ENCODE measurements at places on chromosomes 6 and 20.

DNA sequence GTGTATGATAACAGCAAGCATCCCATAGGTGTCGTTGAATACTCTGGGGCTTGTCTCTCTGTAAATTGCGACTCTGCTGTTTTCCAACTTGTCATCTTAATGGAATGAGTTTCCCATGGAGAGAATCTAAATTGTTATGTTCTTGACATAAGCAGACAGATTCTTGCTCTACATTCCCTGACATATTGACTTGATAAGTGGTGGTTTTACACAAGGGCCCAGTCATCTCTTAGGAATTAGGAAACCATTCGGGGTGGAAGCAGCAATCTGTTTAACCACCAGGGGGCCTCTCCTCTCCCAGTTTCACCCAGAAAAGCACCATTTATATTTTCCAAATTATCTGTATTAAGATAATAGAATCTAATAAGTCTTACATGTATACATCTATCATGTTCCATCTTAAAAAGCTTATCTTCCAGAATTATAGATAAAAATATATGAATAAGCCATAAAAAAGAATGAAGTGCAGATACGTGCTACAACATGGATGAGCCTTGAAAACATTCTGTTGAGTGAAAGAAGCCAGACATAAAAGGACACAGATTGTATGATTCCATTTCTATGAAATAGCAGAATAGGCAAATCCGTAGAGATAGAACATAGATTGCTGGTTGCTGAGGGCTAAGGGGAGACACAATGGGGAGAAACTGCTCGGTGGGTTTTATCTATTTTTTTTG is 23.1 kb upstream of the MROH8 start:
- DNase-seq = no peak

- no peak for DNase-seq
Observed at GRCh38 chr6:118813775-118814174, 80.2 kb upstream of the ASF1A start.

DNA sequence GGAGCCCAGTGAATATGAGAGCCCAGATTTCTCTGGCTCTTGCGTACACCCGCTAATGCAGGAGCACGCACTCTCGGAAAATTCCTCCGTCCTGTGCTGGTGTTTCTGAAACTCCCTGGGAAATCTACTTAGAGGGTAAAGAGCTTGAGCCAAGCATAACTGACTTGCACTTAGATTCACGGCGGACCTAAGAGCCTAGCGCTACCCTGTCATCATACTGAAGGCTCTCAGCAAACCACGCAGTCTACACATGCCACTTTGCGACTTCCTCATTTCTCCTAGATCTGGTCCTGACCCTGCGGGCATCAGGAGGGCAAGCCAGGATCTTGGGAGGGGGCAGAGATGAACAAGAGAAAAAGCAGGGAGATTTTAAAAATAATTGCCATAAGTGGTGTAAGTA is 324.7 kb downstream of the CD83 start:
- DNase-seq = no peak

GRCh38 chr20:16819483-16819882 is 71.3 kb downstream of the OTOR start:
- no peak for DNase-seq

GRCh38 chr6:9745966-9746365 is 668.9 kb downstream of the TFAP2A start:
- no peak for DNase-seq

- DNase-seq = no peak
Observed at GRCh38 chr20:23235173-23236027, 115.2 kb upstream of the NXT1 start.

GRCh38 chr20:63738687-63739129 is 868 bp upstream of the SLC2A4RG start:
- DNase-seq = no peak

- DNase-seq = no peak
Observed at GRCh38 chr6:16783509-16783908, 22.2 kb upstream of the ATXN1 start.

DNA sequence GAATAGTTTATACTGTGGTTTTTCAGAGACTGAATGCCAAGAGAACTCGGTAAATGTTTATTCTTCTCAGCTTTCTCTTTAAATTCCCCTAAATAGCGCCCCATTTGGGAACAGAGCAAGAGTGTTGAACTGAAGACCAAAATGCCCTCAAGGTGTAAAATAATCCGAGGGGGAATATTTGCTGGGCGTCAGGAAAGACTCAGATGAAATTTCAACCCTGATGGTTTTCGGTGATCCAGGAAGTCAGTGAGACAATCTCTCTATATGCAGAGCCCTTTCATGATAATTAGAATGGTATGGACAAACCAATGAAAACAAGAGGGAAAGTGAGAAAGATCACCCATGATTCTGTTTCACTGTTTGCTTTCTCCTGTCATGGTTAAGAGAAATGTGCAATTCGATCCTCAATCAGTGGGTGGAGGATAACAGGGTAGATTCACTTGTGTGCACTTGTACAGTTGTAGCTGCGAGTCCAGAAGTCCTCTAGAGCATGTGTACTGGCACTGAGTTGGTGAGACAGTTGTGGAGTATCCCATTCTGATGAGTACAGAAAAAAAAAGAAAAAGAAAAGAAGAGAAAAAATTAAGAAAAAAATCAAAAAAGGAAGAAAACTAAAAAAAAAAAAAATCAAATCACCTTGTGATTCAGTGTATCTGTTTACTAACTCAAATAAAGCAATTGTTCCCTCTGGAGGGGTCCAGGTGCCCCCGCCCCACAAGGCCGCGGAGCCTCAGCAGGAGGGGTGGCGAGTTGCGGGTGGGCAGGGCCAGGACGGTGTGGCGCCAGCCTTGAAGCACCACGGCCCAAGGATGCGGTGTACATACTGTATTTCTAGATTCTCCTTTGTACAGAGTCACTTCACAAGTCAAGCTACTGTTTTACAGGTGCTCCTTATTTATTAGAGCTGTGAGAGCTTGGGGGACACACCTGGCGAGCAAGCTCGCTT is 164.9 kb downstream of the SCML4 start:
- DNase-seq = no peak
